Chondrocyte (in vitro differentiated cells): ENCODE measurements at places on chromosomes 5 and 9. TPM values are rescaled to one million over a fixed set of nuclear protein-coding genes. Genes with fewer than 3 reads are reported as not detected.

AGXT2 gene
- not detected in 3 replicates for total RNA-seq

MRPL36 gene
- 37.4 to 50.8 TPM (median 48.3 TPM) in 3 replicates for total RNA-seq

ORM2 gene
- total RNA-seq: not detected in 3 replicates

CDKN2A gene
- total RNA-seq: 20.7 to 31.7 TPM (median 21.2 TPM) in 3 replicates

PCDHB7 gene
- 1.1 to 2.5 TPM (median 1.2 TPM) in 3 replicates for total RNA-seq

SHB gene
- total RNA-seq: 19.6 to 25.1 TPM (median 23.8 TPM) in 3 replicates

SHROOM1 gene
- 6.5 to 7.7 TPM (median 7.6 TPM) in 3 replicates for total RNA-seq

PCDHB5 gene
- total RNA-seq: 6.6 to 11.4 TPM (median 10.2 TPM) in 3 replicates

FIBCD1 gene
- 6.8 to 81.5 TPM (median 8.3 TPM) in 3 replicates for total RNA-seq

PLPP7 gene
- total RNA-seq: 1.1 to 2.3 TPM (median 1.5 TPM) in 3 replicates

TPM2 gene
- total RNA-seq: 498 to 2,023 TPM (median 2,016 TPM) in 3 replicates

HSPA9 gene
- total RNA-seq: 164 to 241 TPM (median 237 TPM) in 3 replicates

NELFB gene
- total RNA-seq: 48.0 to 55.1 TPM (median 52.4 TPM) in 3 replicates

LCP2 gene
- total RNA-seq: not detected in 3 replicates

GRXCR2 gene
- total RNA-seq: not detected in 3 replicates

GTF3C4 gene
- 16.6 to 20.2 TPM (median 17.2 TPM) in 3 replicates for total RNA-seq

OBP2B gene
- total RNA-seq: not detected in 3 replicates

CCNJL gene
- 4.7 to 11.4 TPM (median 10.0 TPM) in 3 replicates for total RNA-seq

NPR3 gene
- 255 to 315 TPM (median 261 TPM) in 3 replicates for total RNA-seq

DOCK2 gene
- 2.0 to 11.8 TPM (median 3.1 TPM) in 3 replicates for total RNA-seq

HSD17B3 gene
- not detected in 3 replicates for total RNA-seq

FAM221B gene
- not detected in 3 replicates for total RNA-seq

SPOCK1 gene
- 125 to 201 TPM (median 127 TPM) in 3 replicates for total RNA-seq

IFNK gene
- not detected in 3 replicates for total RNA-seq

MARCHF6 gene
- 143 to 197 TPM (median 149 TPM) in 3 replicates for total RNA-seq

NUDT12 gene
- 5.0 to 7.6 TPM (median 7.4 TPM) in 3 replicates for total RNA-seq

ZNF483 gene
- total RNA-seq: 2.2 to 3.5 TPM (median 2.4 TPM) in 3 replicates

GCNT4 gene
- total RNA-seq: 0.65 to 2.6 TPM (median 2.6 TPM) in 3 replicates

CARD9 gene
- total RNA-seq: 0.22 to 2.4 TPM (median 1.9 TPM) in 3 replicates

RNF183 gene
- total RNA-seq: not detected in 3 replicates

TNFSF15 gene
- 0.10 to 0.37 TPM (median 0.36 TPM) in 3 replicates for total RNA-seq

SLC44A1 gene
- 17.1 to 34.5 TPM (median 18.6 TPM) in 3 replicates for total RNA-seq
